ENCODE measurements at places on chromosomes 1 and 21.
A peak's percentile ranks its signal among the peaks of the same experiment; 100 is the strongest.

DNA sequence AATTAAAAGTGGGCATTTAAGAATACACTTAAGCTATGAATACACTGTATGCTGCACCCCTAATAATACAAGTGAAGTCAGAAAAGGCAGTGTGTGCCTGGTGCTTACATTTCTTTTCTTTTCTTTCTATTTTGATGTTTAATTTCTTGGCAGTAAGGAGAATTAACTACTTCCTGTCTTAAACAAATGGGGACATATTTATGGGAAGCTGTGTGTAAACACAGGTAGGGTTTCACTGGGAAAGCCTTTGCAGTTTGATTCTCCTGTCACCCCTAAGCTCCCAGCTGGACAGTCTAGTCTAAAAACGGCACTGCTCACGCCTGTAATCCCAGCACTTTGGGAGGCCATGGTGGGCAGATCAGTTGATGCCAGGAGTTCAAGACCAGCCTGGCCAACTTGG, 146.0 kb downstream of the MIS18A start:
- no peak for DNase-seq

DNA sequence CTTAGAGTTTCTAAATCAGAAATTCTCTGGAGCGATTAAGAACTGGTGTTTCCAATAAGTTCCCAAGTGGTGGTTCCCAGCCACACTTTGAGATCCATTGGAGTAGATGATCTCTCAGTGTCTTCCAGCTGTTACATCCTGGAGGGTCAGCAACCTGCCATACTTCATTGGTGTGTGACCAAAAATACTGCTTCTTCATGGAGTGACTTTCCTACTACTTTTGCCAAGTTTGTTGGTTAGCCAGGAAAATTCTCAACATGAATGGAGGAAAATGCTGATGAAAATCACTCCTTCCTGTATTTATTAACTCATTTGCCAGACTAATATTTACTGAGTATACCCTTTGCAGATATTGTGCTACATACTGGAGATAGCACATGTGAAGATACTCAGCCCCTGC, 186.1 kb downstream of the FGGY start:
- DNase-seq, result no peak

DNA sequence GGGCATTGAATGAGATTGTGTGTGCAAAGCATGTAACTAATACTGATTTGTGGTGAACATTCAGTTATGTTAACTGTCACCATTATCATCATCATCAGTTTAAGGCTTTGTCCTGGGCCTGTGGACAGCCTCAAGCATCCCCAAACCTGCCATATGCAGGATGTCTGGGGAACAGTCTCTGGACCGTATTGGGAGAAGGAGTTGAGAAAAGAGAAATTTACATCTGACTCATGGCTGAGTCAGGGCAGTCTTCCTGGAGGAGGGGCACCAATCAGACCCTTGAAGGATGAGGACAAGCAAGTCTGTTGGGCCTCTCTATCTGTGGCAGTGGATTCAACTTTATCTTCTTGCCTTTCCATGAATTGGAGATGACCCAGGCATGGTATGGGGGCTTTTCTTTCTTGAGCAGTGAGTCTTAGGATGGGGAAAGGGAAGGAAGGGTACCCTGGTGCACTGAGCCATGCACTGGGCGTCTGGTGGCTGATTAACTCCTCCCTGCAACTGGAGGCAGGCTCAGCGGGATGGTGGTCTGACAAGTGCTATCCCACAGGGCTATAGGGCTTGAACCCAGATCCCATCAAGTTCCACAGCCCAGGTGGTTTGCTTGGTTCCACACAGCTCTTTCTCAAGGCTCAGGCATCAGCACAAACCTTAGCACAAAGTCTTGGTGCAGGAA, 2.9 kb downstream of the PADI3 start:
- DNase-seq, result no peak

- DNase-seq, result no peak
Measured at GRCh38 chr1:231818337-231818736, 191.7 kb downstream of the DISC1 start.

DNA sequence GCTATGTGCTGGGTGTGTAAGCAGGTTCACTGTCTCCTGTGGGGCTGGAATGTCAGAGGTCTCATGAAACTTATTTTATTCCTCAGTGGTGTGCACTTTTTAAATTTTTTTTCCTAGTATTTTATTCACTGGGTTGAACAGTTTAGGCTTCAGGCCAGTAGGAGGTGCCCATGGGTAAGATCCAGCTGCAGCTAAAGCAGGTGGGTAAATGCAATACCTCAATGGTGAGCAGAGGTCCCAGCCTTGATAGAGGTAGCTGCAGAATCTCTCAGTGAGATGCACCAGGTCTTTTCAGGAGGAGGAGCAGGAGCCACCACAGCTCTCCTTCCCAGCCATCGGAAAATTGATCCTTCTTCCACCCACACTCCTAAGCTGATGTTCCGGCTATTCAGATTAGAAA, 12.6 kb upstream of the OR6N2 start:
- DNase-seq, result no peak

DNA sequence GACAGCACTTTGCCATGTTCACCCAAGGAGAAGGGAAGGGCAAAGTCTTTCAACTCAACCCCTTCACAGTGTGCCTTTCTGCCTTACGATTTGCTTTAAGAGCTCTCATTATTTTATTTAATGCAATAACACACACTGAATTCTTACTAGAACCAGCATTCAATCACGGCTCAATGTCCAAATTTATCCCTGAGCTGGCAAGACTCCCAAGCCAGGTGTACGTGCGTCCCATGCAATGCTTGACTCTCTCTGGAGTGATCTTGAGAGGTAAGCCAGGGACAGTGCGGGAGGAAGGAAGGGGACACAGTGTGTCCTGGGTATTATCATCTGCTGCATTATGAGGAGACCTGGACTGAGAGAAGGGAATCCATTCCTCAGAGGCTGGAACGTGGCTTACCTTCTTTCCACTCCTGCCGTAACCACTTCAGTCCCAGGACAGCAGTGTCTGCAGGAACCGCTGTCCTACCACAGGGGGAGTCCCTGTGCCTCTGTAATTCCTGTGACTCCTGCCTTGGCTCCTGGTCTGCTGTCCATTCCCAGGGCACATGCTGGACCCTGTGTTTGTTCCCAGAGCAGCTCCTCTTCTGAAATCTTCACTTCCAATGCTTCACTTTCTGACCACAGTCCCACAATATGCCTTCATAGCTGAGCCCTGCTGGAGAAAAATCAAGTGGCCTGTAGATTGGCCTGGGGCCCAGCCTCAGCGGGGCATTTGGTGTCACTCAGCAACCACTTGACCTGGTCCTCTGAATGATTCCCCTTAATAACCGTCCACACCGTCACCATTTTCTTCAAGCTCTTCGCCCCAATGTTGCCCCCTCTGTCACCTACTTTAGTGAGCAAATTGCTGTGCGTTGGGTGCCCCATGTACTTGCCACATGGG, 28.6 kb upstream of the STUM start:
- DNase-seq, result no peak

DNA sequence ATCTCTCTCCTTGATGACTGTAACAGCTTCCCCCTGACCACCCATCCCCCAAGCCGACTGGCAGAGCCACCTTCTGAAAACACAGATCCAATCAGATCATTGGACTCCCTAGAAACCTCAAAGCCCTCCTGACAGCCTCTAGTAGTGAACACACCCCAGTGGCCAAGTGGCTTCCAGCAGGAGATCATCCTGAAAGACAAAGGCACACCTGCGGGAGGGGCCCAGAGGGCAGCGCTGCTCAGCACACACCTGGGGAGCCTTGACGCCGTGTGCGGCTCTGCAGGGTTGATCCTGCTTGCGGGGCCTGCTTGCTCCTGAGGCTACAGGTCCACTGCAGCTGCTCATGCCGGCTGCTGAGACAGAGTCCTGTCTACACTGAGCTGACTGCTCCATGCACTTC, 41.5 kb downstream of the SLC66A1 start:
- DNase-seq, result no peak

- no peak for DNase-seq
Measured at GRCh38 chr1:87810166-87810565, 481.5 kb downstream of the LMO4 start.

GRCh38 chr1:213014642-213015041, 1.0 kb downstream of the ANGEL2 start:
- no peak for DNase-seq

DNA sequence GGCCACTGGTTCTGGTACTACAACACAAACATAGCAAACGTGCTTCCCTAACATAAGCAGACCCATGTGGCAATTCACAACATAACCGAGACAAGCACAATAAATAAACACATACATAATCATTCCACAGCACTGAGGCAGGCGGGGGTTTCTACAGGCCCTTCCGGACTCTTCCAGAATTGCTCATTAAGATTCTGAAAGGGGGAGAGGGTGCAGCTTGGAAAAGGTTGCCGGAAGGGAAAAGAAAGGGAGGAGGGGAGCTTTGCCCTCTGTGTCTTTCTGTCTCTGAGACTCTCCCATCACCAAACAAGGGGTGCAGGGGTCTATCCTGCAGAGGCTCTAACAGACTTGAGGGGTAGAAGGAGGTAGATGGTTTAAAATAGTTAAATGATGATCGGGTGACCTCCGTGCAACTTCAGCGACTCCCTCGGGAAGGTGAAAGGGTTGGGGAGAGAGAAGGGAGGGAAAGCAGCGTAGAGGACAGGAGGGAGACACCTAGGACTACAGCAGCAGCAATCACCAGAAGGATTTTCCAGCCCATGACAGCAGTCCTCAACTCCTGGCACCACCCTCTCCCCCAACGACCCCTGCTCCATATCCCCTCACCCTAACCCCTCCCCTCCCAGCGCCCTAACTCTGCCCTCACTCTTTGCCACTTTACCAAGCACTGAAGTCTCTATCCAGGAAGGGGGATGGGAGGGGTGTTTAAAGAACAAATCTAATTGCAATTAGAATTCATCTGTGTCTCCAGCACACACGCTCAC, 365.5 kb upstream of the ESRRG start:
- no peak for DNase-seq

DNA sequence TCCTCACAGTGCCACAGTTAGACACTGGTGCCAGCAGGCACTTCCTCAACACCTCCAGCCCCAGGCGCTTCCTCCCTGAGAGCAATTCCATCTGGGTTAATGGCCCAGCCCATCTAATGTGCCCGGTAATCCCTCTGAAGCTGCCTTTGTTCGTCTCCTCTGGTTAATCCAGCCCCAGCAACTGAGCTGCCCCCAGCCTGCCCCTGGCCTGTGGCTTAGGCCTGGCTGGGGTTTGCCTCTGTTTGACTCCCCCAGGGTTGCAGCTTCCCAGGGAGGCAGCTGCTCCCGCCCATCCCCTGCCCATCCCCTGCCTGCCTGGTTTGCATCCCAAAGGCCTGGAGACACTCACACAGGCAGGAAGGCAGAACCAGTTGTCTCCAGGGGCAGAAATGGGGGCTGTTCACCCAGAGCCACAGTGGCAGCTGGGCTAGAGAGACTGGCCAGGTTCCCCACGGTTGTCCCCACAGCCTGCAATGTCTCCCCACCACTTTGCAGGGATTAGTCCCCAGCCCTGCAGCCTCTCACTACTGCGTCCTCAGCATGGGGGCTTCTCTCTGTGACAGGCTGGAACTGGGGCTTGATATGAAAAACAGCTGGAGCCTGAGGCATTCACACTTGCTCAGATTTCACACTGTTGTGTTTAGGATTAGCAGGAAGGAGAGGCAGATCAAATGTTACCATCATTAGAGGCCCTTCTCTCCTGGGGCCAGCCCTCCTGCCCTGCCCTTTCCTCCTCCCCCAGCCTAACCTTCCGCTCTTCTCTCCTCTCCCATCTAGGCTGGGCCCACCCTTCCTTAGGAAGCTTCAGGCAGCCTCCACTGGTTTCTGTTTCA, 120.2 kb downstream of the TLR5 start:
- DNase-seq, result no peak

- no peak for DNase-seq
Measured at GRCh38 chr1:219278288-219278687, 104.6 kb downstream of the LYPLAL1 start.

- DNase-seq, result no peak
Measured at GRCh38 chr1:227306689-227307088, 11.6 kb downstream of the CDC42BPA start.

- DNase-seq, result no peak
Measured at GRCh38 chr1:37537378-37537777, 16.7 kb downstream of the SNIP1 start.

DNA sequence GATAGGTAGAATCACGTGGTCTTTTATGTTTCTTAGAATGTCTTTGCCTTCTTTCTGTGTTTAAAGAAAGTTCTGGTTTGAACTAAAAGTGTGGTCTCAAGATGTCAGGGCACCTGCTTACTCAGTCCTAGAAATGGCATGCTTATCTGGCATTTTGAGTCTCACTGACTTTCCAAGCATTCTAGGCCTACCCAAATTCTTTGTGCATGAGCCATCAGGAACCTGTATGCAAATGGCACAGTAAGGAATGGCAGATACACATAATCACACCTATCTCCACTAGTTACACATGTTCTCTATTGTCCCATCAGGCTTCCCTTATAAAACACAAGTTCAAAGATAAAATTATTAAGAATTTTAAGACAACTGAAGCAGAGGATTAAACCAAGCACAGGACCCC, 29.5 kb upstream of the CLCA4 start:
- DNase-seq, result no peak

- DNase-seq, result no peak
Measured at GRCh38 chr1:111279144-111279543, 11.5 kb upstream of the CHIA start.

DNA sequence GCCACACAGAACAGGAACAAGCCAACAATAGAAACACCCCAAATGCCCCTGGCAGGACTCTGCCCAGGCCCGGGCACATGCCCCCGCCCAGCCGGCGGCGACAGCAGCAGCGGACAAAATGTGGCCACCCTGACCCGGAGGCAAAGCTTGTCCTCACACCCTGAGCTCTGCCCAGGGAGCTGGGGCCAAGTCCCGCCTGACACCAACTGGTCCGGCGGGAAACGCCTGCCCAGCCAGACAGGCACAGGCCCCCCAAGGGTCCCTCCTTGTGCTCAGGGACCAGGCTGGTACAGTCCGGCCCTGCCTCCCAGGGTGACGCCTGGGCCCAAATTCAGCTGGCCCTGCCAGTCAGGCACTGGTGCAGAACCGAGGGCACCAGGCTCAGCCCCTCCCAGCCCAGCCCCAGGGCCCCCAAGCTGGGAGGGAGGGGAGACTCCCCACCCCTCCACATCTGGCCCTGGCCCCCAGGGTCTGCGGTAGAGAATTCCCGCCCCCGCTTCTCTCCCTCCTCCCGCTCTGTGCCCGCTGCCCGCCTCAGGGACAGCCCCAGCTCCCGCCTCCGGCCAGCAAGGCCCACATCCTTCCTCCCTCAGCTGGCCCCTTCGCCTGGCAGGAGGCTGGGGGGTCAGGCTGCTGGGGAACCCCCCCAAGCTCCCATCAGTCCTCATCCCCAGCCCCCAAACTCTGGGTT, 2.0 kb downstream of the AHDC1 start:
- DNase-seq, result peak; percentile 39

GRCh38 chr1:66438501-66438900, 95.5 kb upstream of the SGIP1 start:
- DNase-seq, result no peak

DNA sequence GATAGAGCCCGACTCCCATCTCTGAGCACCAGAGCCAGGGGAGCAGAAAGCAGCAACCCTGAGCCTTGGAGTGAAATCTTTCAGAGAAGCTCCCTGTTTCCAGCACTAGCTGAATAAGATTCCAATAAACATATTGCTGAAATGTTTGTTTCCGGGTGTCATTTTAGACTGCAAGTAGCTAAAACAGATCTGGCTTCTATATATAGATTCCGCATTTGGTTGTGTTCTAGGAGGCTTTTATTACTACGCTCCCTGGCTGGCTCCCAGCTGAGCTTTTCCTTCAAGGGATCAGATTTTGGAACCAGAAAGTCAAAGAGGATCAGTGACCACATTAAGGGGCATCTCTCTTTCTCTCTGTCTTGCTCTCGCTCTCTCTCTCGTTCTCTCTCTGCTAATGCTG, 88.2 kb downstream of the PAPPA2 start:
- DNase-seq, result no peak

All from GDM1 (cell line).